ENCODE measurements at places on chromosomes 3 and 15.

GRCh38 chr3:186520957-186521842, 23.0 kb downstream of the CRYGS start:
- DNase-seq, result peak; percentile 45

GRCh38 chr3:32901005-32901932, 50.2 kb upstream of the CCR4 start:
- DNase-seq, result no peak

DNA sequence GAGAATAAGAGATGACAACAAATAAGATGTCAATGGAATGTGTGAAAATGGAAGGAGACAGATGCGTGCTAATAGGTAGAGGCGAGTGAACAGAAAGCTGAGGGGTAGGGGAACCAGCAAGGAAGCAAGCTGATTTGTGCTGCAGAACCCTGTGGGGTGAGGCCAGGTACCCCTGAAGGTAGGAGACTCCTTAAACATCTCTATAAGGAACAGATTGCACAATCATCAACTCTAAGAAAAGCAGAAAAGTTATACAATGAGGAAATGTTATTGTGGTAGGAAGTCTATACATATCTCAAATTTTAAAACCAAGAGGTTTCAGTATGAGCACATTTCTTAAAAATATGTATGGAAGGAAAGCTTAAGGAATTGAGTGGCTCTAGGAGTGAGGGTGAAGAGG, 315.0 kb upstream of the TPM1 start:
- no peak for DNase-seq

DNA sequence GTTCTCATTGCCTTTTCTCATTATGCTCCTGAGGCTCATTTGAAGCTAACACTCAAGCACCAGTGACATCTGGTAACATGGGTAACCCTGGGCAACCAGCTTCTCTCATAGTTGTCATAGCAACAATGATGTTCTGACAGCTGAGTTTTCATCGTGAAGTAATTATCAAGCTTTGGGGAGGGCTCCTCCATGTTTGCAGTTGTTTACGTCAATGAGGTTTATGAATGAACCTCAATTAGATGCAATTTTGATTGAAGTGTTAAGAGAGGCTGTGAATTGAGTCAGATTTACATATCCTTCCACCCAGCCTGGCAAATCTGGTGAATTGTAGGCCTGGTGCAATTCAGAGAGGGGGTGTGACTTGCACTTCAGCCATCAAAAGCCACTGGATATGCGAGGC, 119.3 kb upstream of the CHD2 start:
- no peak for DNase-seq

DNA sequence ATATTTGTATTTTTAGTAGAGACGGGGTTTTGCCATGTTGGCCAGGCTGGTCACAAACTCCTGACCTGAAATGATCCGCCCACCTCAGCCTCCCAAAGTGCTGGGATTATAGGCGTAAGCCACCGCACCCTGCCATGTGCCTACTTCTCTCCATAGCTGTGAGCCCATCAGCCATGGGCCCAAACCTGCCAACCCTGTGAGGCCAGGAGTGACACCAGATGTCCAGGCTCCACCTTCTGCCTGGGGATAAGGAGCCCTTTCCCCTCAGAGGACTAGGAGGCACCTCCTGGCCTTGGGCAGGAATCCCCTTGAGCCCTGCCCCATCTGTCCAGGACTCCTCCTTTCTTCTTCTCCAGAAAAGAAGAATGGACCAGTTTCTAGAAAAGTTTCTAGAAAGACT, 14.2 kb upstream of the RFT1 start:
- DNase-seq, result no peak

DNA sequence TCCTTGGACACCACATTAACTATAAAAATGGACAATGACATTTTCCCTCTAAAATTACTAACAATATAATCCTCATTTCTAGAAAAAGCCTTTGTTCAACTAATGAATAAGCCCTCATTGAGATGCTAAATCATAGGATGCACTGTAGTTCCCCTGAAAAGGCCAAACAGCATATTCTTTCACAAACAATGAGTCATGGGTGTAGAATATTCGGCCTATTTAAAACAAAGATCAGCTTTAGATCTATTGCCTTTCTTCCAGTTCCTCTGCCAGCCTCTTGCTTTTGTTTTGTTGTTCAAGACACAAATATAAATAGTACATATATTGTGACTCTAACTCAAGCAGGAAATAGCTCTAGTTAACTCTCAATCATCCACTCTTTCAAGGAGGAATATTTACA, 82.5 kb downstream of the ADAM10 start:
- no peak for DNase-seq

GRCh38 chr3:37039161-37039846, 46.0 kb downstream of the MLH1 start:
- no peak for DNase-seq

- DNase-seq, result no peak
These were observed 48.0 kb downstream of the RASGRP1 start for GRCh38 chr15:38516626-38517025.

GRCh38 chr3:45716790-45717336, 27.7 kb downstream of the SACM1L start:
- no peak for DNase-seq

- DNase-seq, result no peak
These were observed 28.3 kb downstream of the MELTF start for GRCh38 chr3:197001106-197001971.

DNA sequence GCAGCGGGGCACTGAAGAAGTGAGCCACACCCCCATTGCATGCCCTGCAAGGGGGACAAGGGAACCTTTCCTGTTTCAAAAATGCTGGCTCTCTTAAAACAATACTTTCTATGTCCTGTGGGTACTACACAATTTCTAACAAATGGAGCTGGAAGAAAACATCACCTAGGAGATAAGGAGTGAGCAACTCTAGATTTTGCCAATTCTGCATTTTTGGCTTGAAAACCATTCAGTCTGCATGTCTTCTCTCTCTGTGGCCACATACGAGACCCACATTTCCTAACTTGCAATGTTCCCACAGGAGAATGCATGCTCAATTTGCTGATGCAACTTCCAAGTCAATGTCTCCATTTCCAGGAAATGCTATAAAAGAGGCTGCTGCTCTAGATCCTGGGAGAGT, 662.0 kb downstream of the SQOR start:
- DNase-seq, result no peak

DNA sequence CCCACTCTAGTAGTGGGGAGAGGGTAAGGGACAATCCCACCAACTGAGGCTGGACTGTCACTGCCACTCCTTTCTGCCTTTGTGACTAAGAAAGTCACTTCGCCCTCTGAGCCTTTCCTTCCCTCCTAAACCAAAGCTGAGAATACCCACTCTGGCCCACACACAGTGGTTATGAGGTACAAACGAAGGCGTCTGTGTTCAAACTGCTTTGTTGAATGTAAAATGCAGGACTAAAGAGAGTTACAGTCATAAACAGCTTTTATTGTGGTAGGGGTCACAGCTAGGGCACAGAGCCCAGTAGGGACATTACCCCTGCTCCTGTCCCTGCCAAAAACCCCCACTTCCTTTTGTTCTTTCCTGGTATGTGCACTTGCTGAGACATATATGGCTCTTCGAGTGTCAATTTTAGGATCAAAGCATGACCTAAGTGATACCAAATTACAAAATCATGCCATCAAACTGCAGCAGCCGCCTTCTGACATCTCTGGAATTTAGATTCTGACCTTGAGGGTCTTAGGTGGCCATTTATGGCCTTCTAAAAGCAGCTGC, 45.1 kb downstream of the CTDSPL start:
- no peak for DNase-seq

- no peak for DNase-seq
These were observed 81.9 kb upstream of the ZNF280D start for GRCh38 chr15:56815247-56815646.

DNA sequence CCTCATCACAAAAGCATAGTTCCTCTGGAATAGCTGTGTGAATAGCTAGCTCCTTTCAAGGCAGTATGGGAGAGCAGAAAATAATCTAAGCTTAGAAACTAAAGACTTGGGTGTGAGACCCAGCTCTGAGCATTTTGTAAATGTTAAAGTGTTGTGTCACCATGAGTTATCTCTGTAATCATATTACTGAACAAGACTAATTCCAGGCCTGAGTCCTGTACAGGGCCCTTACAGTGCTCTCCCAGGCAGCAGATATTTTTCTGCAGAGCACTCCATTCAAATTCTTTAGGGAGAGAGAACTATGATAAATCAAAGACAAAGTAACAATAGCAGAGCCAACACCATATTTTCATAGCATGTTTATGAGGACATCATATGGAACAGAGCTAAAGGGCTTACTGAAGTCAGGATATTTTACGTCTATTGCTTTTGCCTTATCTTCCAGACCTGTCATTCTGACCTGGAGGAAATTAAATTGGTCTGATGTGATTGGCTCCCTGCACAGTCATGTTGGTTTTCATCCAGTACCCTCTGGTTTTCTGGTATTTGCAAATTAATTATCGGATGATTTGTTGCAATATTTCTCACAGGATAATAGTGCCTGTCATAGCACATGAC, 172.6 kb upstream of the PPP2R3A start:
- no peak for DNase-seq

DNA sequence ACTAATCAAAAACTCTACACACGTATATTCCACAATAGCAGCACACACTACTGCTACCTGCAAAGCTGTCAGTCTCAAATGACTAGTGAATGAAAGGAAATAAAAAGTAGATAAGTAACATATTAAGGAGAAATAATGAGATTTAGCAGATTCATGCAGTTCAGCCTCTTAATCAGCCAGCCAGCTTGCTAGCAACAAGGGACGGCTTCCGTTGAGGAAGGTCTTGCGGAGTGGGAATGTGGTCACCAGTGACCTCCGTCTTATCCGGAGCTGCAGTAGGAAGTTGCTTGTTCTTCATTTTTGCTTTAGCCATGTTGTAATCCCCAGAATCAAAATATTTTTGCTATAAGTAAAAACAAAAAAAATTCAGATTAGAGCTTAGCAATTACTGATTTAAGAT, 17.1 kb downstream of the ARPP19 start:
- no peak for DNase-seq

- DNase-seq, result no peak
These were observed 288.2 kb upstream of the ZNF385D start for GRCh38 chr3:22039161-22039560.

- DNase-seq, result no peak
These were observed 1.1 kb downstream of the PLXNB1 start for GRCh38 chr3:48428572-48429316.

- DNase-seq, result no peak
These were observed 122.6 kb downstream of the LRIG1 start for GRCh38 chr3:66378256-66378655.

GRCh38 chr3:8279886-8280550, 221.6 kb upstream of the LMCD1 start:
- DNase-seq, result no peak

DNA sequence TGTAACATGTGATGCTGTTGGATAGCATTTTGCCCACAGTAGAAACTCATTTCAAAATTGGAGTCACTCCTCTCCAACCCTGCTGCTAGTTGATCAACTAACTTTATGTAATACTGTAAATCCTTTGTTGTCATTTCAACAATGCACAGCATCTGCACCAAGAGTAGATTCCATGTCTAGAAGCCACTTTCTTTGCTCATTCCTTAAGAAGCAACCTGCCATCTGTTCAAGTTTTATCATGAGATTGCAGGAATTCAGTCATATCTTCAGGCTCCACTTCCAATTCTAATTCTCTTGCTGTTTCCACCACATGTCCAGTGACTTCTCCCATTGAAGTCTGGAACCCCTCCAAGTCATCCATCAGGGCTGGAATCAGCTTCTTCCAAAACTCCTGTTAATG, 42.9 kb downstream of the AKAP13 start:
- no peak for DNase-seq

GRCh38 chr3:33004961-33005360, 53.5 kb downstream of the CCR4 start:
- DNase-seq, result no peak

DNA sequence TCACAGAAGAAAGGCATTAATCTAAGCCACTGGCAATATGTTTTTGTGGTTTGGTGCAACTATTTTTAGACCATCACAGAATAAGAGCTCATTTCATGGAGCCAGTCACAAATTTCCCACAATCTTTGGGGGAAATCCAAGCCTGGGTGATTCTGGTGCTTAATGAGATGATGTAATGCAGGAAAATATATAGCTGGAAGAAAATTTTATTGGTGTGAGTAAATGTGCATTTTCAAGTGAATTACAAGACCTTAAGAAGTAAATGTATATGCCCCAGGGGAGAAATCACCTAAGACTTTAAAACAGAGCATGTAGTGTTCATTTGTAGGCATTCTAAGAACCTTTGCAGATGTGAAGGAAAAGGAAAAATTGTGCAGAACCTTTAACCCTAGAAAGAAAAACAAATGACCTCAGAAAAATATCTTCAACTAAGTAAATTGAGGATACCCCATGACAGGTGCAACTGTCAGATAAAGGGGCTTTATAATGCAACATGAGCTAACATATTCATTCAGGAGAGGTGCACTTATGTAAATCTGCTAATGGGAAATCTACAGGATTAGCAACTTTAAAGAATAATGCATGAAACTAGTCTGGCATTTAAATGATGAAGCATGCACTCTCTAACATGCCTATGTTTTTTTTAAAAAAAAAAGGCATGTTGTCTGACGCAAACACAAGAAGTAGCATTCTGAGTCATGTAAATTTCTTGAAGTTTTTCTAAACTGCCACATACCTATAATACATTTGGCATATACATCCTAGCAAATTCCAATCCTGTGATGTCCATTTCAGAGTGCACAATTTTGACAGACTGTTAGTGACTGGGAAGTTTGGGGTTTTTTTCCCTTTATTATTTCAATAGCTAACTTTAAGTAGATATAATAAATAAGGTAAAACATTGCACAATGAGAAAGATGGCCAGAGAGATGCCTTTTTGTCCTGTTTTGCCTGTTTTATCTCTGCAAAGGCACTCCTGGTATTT, 105.1 kb downstream of the MEX3B start:
- DNase-seq, result no peak

DNA sequence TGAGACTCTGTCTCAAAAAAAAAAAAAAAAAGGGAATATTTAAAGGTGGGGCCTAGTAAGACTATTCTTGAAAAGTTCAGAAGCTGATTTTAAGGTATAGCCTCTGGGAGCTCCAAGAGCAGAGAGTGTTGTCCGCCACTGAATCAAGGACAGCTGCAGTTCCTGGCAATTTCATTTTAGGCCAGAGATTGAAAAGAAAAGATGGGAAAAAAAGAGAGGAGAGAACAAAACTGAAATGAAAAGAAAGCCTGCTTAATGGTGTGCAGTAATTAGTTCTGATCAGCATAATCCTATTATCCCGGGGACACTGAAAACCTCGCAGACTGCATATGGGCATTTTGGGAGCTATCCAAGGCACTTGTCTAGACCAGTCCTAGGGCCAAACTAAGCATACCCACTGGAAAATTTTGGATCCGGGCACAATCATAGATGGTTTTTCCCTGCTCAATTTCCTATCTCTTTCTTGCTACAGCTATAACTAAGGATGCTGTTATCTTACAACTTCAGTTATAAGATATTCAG, 43.2 kb downstream of the EHHADH start:
- no peak for DNase-seq

GRCh38 chr3:194682694-194683310, 2.9 kb upstream of the FAM43A start:
- peak; percentile 81 for DNase-seq

All from GM13976 (cell line).